Right ventricle myocardium superior (tissue), 1 donor: ENCODE measurements at places on chromosomes 11 and 22.

DNA sequence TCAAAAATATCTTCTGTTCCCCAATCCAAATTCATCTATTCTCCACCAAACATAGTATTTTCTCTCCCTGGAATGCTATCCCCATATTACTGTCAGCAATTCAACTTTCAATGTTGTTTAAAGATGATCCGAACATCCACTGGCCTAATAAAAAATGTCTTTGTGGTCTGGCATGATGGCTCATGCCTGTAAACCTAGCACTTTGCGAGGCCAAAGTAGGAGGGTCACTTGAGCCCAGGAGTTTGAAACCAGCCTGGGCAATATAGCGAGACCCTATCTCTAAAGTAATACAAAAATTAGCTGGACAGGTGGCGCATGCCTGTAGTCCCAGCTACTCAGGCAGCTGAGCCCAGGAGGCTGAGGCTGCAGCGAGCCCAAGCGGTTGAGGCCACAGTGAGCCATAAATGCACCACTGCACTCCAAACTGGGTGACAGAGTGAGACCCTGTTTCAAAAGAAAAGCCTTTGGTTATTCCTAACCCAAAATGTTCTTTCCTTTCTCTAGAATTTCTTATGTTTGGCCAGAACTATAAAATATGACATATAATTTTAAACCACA is 29.8 kb downstream of the SIK3 start:
- DNase-seq = no peak

DNA sequence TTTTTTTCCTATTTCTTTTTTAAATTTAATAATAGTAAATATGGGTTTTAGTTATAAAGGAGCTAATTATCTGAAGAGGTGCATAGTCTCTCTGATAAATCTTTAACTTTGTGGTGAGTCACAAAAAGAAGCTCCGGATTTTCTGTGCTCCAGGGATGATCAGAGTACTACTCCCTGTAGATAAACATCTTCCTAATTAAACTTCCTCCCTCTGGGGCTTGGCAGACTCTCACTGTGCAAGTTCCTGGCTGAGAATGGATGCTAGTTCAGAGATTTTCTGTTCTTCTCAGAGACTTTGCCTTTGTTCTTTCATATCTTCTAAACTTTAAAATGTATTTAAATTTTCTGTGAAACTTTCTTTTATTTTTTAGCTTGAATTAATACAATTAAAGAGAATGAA is at the start of gene OR10G7:
Gene OR10G7, minus strand, starts transcription at position 72 of the 400 bp plus-strand sequence. CDS start 2,324 bp downstream, outside the sequence.
- no peak for DNase-seq

- no peak for DNase-seq
Measured at GRCh38 chr11:9208726-9209501, 56.2 kb downstream of the DENND5A start.

DNA sequence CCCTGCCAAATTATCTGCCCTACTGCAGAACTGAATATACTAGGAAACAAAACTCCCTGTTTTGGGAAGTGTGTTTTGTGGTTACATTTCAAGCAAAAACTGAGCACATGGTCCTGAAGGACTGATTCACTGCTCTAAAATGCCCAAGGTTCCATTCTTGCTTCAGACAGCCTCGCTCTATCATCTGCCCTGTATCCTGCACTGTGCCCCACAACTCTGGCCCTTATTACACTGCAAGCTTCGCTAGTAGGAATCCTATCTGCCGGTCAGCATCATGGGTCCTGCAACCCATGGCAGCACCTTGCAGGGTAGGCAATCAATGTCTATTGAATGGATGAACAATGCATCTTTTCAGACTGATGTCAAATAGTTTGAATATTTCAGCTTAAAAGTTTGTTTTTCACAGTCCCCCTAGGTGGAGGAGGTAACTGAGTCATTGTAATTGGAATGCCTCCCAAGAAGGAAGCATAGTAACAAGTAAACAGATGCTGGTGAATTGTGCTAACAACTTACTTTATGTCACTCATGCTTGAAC is 21.3 kb downstream of the LAYN start:
- DNase-seq = no peak

DNA sequence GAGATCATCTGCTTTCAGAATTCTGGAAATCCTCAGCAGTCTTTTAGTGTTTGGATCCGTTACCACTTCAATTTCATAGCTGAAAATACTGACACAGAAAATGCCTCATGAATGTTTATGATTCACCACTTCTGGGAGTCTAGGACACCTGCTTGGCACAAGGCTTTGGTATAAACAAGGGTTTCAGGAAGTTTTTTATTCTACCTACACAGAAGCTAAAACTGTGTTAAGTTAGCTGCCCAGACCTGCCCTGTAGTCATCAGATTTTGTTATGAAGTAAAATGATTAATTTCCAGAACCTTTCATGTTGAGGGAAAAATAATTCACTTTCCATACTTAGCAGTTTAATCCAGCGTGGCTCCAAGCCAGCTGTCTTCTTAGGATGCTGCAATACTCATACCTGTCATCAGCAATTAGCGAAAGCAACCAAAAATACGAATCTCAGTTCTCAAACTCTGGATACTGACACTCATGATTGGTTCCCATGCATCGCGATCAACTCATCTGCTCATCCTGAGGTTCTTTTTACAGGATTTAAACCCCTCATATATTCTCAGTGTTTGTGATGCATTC is 458.5 kb upstream of the CCDC90B start:
- no peak for DNase-seq

DNA sequence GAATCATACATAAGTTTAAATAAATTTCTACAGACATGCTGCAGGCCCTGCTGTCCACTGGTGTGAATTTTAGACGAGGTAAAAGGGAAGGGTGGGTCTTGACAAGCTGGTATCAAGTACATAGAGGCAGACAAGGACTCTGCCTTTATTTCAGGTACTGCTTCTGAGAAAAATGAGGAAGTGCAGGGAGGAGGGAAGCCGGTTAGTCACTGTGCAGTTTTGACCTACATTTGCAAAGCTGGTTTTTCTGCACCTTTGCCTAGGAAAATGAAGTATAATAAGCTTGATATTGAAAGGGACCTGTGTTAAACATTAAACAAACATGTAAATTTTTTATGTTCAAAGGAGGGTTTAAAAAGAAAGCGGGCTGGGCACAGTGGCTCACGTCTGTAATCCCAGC is 24.6 kb downstream of the TMEM45B start:
- no peak for DNase-seq

DNA sequence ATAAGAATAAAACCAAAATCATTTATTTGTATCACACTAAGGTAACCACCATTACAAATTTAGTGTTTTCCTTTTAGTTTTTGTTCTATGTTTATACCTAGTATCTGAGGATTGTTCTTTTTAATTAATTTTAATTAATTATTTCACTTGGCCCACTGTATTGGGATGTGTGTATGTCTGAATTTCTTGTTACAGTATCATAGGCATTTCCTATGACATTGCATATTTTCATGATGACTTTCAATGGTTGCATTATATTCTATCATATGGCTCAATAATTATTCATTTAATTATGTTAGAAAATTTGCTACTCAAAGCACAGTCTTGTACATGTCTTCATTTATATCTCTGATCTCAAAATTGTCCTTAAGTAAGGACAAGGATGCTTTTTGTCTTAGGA is 41.0 kb downstream of the C11orf71 start:
- DNase-seq = no peak

GRCh38 chr11:18064450-18065054 is 18.5 kb upstream of the TPH1 start:
- DNase-seq = no peak

DNA sequence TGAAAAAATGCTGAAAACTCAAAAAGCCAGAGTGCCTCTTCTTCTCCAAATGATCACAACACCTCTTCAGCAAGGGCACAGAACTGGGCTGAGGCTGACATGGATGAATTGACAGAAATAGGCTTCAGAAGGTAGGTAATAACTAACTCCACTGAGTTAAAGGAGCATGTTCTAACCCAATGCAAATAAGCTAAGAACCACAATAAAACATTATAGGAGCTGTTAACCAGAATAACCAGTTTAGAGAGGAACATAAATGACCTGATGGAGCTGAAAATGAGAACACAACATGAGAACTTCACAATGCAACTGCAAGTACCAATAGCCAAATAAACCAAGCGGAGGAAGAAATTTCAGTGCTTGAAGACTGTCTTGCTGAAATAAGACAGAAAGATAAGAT is 9.2 kb downstream of the OR56B4 start:
- DNase-seq = no peak
